ENCODE measurements at places on chromosomes 7 and 10.
A peak's percentile ranks its signal among the peaks of the same experiment; 100 is the strongest.

- no peak for DNase-seq
Measured at GRCh38 chr7:17678896-17679295, 261.4 kb downstream of the SNX13 start.

GRCh38 chr10:88540351-88540750 lies 42.8 kb downstream of the RNLS start:
- no peak for DNase-seq

GRCh38 chr10:80392250-80392649 lies 16.1 kb upstream of the PRXL2A start:
- no peak for DNase-seq

DNA sequence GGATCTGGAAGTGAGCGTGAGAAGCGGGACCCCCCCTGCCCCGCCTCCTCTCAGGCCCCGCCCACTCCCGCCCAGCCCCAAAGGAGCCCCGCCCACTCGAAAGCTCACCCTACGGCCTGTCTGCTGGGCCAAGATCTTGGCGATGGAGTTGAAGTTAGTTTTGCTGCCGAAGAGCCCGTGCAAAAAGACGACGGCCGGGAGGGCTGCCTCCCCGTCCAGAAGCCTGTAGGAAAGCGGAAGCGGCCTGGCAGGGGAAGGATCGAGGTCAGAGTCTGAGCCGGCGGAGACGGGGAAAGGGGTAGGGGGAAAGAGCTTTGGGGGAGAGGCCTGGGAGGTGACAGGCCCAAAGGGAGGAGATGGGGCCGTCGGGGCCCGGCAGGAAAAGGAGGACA lies 386 bp downstream of the ABHD11 start:
- peak; percentile 72 for DNase-seq

DNA sequence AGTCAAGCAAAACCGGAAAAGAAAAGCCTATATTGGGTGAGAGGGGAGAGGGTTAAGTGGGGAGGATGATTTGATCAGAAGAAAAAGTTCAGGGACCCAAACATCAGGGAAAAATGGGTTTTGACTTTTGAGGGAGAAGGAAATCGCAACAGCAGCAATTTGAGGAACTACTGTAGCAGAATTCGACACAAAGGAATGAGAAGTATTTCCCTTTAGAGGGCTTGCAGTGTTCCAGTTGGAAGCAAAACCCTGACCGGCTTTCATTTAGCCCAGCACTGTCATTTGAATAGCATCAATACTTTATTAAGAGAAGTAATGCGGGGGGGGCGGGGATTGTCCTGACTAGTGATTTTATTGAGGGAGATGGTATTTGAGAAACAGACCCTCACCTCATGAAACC lies 37.2 kb upstream of the GATA3 start:
- DNase-seq: no peak

DNA sequence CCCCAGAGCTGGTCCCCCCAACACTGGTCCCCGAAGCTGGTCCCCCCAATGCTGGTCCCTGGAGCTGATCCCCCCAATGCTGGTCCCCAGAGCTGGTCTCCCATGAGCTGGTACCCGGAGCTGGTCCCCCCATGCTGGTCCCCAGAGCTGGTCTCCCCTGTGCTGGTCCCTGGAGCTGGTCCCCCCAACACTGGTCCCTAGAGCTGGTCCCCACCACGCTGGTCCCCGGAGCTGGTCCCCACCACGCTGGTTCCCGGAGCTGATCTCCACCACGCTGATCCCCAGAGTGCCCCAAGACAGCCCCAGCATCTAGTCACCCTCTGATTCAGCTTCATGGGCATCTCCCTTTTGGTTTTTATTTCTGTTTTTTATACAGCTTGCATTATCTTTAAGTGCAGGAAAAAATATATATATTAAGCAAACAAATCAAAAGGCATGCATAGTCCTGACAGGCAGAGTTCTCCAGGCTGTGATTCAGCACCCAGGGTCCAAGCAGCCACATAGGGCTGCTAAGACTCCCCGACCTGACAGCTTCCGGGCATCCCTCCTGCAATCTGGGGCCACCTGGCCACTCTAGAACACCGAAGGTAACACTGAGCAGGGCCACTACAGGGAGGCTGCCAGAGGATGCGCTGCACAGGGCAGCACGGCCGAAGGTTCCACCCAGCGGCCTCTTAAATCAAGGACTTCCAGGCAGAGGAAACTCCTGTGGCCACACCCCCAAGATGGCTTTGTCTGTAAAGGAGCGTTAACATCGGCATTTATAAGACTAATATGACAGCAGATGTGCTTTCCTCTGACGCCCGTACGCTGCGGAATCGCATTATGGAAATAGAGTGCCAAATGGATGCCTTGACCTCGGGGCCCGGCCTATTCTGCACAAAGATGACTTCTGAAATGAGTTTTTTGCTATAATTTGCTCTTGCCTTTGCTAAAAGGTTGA lies 215.0 kb downstream of the PTPRN2 start:
- DNase-seq: no peak

DNA sequence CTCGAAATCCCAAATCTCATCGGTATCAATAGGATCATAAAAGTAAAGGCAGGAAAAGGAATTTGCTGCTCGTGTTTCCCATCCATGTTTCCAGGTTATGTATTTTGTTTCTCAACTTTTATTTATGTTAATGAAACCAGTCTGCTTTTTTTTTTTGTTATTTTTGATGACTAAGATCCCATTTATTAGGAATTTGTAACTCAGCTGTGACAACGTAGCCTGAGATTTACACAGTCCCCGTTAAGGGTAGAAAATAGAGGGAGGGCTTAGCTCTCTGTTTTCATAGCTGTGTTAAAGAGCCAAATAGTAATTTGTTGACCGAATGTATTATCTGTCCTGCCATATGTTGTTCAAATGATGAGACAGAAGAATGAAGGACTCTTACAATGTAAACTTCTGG lies 164.0 kb downstream of the MGMT start:
- DNase-seq: no peak

- no peak for DNase-seq
Measured at GRCh38 chr7:99923200-99923599, 3.9 kb upstream of the TRIM4 start.

DNA sequence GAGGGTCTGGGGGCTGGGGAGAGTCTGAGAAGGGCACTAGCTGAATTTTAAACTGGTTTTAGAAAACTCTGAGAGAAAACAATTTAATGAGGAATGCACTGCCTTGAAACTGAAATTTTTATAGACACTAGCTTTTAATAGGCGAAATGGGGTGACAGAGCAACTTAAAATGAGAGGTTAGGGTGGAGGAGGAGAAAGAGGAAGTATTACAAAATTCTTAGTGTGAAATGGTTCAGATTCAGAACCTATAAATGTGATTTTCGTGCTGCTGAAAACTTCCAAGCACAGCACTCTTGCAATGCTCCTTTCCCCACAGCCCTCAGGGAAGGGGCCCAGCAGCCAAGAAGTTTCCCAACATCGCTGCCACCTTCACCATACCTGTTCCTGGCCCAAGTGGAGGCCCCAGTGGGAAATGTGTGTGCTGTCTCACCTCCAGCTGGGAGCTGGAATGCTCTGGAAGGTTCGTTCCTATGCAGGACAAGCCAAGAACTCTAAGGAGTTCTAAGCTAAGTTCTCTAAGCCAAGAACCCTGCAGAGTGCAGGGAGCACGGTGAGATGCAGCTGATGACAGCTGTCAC lies 60.0 kb downstream of the ATXN7L1 start:
- no peak for DNase-seq

DNA sequence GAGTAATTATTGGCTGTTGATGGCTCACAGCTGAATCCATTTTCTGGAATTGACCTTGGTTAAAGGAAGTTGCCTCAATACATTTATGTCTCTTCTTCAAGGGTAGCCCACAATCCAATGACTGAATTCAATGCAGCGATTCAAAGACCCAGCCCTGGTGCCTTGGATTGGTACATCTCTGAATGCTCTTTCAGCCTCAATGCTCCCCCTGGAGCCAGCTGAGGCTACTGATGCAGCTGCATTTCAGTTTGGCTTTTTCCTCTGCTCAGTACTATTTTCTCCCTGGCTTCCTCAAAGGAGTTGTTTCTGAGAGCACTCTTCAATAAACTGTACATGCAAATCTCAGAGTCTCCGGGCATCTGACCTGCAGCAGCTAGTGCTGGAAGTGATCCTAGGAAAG lies 633 bp upstream of the EBLN1 start:
- no peak for DNase-seq

GRCh38 chr7:96061844-96062243 lies 260.1 kb downstream of the SLC25A13 start:
- DNase-seq: no peak

GRCh38 chr10:49387071-49387470 lies 8.8 kb downstream of the DRGX start:
- no peak for DNase-seq

DNA sequence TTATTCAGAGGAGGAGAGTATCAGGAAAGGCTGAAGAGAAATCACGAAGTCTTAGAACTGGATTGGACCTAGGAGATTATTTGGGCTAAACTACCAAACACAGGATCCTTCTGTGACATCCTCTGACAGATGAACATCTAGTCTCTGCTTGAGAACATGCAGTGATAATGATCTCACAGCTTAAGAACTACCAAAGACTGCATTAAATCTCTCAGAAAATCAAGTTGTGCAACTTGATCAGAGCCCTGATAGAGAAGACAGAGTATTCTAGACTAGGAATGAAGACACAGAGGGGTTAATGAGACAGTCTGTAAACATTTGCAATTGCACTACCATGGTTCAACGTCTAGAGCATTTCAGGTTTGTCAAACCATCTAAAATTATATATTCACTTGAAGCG lies 37.1 kb upstream of the AGBL3 start:
- no peak for DNase-seq

DNA sequence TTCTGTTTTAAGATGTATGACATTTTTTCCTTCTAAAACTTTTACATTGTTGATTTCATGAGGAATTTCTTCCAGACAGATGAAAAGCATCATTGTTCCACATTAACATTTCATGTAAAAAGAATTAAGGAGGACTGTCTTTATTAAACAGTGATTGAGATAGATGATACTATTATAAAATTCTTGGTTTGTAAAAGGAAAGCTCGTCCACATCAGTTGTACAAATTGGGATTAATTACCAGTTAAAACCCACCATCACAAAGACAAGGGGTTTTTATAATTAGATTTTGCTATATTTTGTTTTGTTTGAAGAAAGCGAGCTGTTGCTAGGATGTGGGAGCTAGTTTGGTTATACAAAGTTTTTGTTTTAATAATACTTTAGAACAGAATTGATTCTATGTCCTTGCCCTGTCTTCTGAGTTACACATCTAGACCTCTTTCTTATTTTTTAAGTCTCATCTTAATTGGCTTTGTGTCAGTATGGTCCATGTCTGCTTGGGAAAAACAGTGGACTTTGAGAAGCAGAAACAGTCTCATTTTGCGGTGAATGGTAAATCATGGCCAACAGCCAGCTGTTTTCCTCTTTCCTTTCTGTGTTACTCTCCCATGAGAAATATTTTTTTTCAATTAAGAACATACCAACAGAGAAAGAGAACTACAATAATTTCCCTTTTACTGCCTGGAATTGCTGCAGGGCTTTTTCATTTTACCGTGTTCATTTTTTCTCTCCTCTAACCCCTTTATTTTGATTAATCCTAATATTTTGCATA lies 3.2 kb downstream of the TES start:
- no peak for DNase-seq

DNA sequence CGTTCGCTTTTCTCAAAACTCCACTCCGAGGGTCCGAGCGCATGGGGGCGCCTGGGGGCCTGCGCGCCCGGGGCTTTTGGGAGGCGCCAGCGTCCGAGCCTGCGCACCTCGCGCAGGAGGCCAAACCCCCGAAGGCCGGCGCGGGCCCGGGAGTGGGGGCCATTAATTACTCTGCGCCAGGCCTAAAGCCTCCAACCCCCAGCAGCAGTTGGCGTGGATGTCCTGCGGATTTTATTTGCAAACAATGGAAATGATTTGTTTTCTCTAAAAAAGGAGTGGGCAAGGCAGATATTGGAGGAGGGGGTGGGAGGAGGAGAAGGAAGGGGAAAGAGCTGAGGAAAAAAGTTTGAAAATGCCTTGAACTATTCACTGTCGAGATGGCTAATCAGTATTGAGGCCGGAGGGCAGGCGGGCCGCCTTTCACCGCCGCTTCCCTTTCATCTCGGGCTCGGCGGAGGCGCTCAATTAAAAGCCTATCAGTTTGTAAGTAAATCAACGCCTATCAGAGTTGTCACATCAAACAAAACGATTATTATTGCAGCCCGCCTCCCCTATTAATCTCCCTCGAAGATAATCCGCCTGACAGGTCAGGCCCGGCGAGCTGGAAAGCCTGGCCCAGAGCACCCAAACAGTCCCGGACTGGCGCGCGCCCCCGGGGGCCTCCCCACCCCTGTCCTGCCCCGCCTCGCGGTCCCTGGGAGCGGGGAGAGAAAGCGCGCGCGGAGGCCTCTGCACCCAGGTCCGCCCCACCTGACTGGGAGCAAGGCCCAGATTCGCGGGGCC lies 3.4 kb upstream of the ZNF503 start:
- no peak for DNase-seq

DNA sequence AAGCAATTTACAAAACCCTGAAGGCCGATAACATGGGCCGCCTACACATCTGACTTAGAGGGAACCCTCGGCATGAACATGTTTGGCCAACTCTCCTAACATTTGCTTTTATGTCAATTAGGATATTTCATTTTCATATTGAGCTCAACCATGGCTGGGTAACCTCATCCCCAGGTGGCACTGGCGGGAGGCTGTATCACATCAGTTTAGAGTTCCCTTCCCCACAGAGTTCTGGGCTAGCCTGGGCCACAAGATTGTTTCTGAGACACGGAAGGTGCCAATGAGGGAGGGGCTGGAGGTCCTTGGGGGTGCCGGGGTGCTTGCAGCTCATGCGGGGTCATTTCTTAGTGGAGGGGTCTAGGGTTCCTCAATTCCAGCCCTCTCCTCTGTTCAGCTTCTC lies 386.5 kb upstream of the MKI67 start:
- no peak for DNase-seq

DNA sequence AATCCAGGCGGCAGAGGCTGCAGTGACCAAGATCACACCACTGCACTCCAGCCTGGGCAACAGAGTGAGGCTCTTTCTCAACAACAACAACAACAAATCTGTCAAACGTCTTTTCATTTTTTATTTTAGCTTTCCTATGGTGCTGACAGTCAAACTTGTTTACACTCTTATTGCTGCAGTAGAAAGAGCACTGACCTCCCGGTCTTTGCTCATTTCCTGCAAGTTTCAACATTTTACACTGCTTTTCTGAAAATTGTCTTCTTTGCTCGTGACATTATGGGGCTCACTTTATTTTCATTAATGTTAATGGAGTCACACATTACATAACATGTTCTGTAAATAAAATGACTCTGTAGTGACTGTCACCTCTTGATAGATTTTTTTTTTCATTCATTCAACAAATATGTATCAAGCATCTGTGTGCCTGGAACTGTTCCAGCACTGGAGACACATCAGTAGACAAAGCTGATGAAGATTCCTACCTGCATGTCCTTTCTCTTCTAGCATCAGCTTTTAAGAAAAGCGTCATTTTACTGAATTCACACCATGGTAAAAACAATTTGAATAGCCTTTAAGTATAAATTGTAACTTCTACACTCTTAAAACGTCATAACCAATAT lies 277.3 kb downstream of the CELF2 start:
- no peak for DNase-seq

- no peak for DNase-seq
Measured at GRCh38 chr7:100952641-100953040, 3.3 kb downstream of the MUC3A start.

GRCh38 chr10:84340187-84340586 lies 11.8 kb downstream of the CCSER2 start:
- DNase-seq: no peak

GRCh38 chr10:7085913-7086589 lies 324.8 kb downstream of the SFMBT2 start:
- DNase-seq: no peak
